ENCODE measurements at places on chromosomes 11 and 22. TPM values are rescaled to one million over a fixed set of nuclear protein-coding genes. Genes with fewer than 3 reads are reported as not detected.
A peak's percentile ranks its signal among the peaks of the same experiment; 100 is the strongest.

DNA sequence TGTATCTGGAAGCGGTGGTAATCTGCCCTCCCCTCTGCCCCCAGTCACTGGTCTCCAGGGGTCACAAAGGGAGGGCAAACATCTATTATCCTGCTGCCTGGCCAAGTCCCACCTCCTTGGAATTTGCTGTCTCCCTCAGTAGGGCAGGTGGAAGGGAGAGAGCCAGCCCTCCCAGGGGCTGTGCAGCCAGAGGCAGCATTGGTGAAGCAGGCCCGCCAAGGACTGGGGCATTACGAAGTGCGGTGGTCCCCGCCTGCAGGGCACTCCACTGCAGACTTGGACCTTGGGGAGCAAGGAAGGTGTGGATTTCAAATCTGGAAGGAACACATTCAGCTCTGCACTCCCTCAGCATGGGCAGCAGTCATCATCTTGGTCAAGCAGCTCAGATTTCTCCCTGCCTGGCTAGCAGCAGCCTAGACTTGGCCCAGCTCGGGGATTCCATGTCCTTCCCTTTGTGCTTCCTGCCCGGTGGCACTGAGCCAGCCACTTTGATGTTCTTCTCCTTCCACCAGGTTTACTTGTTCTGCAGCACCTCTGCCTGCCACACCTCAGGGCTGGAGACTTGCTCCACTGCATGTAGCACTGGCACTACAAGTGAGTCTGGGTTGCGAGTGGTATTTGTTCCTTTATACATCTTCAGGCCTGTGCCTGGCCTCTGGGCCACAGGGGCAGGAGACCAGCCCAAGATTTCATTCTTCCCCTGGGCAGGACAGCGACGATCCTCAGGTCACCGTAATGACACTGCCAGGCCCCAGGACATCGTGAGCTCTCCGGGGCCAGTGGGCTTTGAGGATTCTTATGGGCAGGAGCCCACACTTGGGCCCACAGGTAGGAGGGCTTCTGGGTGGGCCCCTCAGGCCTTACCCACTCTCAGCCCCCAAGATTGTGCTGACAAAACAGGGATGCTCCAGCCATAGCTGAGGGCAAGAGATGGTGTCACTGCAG lies 7.4 kb downstream of the ZP1 start:
- H3K4me3 ChIP-seq: no peak overlapping the region
- H3K27ac ChIP-seq: no peak overlapping the region
- DNase-seq: no peak
- H3K4me1 ChIP-seq: no peaks in the 10 kb centered on the region

- H3K27ac ChIP-seq: peak overlapping the region; percentile 99
- no peaks in the 10 kb centered on the region for H3K27me3 ChIP-seq
- H3K4me1 ChIP-seq: peaks cover 9% of the 10 kb centered on the region
- H3K4me3 ChIP-seq: peak overlapping the region; percentile 54
- peaks cover 53% of the 10 kb centered on the region for H3K36me3 ChIP-seq
Measured at GRCh38 chr22:42635531-42635930, 4.9 kb downstream of the ATP5MGL start.

DNA sequence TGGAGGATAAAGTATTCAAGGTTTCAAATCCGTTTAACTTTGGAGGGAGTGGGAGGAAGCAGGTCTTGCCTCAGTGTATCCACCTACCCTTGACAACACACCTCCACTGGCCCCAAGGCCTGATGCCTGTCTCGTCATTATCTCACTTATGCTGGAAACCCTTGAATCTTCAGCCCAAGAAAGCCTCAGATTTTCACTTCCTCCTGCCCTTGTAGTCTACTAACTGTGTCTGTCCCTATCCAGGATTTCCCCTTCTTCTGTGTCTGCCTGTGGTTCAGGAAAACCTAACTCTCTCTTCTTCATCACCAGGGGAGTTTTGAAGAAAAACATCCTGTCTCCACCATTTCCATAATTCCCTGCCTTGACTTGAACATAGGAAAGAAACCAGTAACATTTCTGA lies 56.1 kb downstream of the SYT9 start:
- H3K36me3 ChIP-seq: no peaks in the 10 kb centered on the region
- no peaks in the 10 kb centered on the region for H3K4me1 ChIP-seq
- no peak for DNase-seq
- H3K27ac ChIP-seq: no peak overlapping the region
- peaks cover 17% of the 10 kb centered on the region for H3K27me3 ChIP-seq

GRCh38 chr11:62122076-62122475 lies 1.7 kb upstream of the INCENP start:
- H3K27ac ChIP-seq: no peak overlapping the region
- no peak overlapping the region for H3K4me3 ChIP-seq
- H3K36me3 ChIP-seq: peaks cover 6% of the 10 kb centered on the region
- no peaks in the 10 kb centered on the region for H3K27me3 ChIP-seq
- DNase-seq: no peak

- H3K4me3 ChIP-seq: peak overlapping the region; percentile 91
- H3K27me3 ChIP-seq: no peaks in the 10 kb centered on the region
- H3K36me3 ChIP-seq: peaks cover 52% of the 10 kb centered on the region
- peak overlapping the region; percentile 80 for H3K27ac ChIP-seq
Measured at GRCh38 chr22:18078329-18079041, 695 bp downstream of the PEX26 start.

GRCh38 chr11:76330651-76331050 lies 50.3 kb downstream of the THAP12 start:
- no peak for DNase-seq
- H3K27ac ChIP-seq: no peak overlapping the region
- no peak overlapping the region for H3K4me3 ChIP-seq
- H3K27me3 ChIP-seq: no peaks in the 10 kb centered on the region

GRCh38 chr22:43520632-43521039 lies 108.8 kb downstream of the MPPED1 start:
- no peaks in the 10 kb centered on the region for H3K4me1 ChIP-seq
- H3K27ac ChIP-seq: no peak overlapping the region
- DNase-seq: no peak

DNA sequence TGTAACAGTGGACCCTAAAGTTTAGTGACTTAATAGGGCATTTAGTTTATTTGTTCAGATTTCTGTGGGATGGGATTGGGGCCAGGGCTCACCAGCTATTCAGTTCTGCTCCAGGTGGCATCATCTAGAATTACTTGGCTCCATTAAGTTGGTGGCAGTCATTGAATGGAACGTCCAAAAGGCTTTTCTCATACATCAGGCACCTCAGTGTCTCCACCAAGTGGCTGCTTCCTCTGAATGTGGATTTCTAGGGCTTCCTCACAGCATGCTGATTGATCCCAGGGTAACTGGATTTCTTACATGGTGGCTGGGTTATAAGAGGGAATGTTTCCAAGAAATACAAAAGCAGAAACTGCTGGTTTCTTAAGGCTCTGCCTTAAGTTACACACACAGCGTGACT lies 34.7 kb downstream of the USP47 start:
- H3K4me1 ChIP-seq: peaks cover 31% of the 10 kb centered on the region
- DNase-seq: peak; percentile 18
- no peak overlapping the region for H3K27ac ChIP-seq
- H3K27me3 ChIP-seq: no peaks in the 10 kb centered on the region
- peaks cover 9% of the 10 kb centered on the region for H3K36me3 ChIP-seq

DNA sequence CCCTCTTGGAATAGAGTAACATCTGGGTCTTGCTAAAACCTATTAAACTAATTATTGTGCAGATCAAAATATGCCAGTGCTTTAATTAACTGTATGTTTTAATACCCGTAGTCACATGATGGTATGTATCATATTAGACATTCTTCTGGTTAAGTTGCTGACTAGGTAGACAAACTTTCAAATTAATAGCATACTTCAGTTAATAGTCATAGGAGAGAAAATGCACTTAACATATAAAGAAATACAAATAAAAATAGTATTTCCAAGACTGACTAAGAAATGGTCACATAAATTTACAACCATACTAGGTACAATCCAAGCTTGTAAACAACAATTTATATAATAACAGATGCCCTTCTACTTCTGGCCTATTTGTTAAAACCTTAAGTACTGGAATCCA lies 7.6 kb upstream of the EXPH5 start:
- peaks cover 6% of the 10 kb centered on the region for H3K4me1 ChIP-seq
- H3K4me3 ChIP-seq: no peak overlapping the region
- H3K27ac ChIP-seq: no peak overlapping the region

DNA sequence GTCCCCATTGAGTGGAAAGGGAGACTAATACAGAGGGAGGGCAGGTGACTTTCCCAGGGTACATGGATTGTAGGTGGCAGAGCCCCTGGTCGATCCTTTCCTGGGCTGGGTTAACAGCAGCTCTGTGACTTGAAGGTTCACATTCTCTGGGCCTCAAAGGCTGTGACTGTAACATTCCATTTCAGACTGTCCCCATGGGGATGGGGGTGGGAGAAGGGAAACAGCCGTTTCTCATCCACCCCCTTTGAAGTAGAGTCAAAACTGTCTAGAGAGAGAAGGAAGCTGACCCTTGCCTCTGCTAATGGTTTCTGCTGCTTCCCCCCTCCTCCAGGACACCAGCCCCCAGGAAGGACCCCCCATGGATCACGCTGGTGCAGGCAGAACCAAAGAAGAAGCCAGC lies 19.2 kb downstream of the MICALL1 start:
- H3K27ac ChIP-seq: no peak overlapping the region
- no peaks in the 10 kb centered on the region for H3K27me3 ChIP-seq
- H3K4me1 ChIP-seq: peaks cover 6% of the 10 kb centered on the region
- peaks cover 79% of the 10 kb centered on the region for H3K36me3 ChIP-seq
- H3K4me3 ChIP-seq: no peak overlapping the region
- no peak for DNase-seq

DNA sequence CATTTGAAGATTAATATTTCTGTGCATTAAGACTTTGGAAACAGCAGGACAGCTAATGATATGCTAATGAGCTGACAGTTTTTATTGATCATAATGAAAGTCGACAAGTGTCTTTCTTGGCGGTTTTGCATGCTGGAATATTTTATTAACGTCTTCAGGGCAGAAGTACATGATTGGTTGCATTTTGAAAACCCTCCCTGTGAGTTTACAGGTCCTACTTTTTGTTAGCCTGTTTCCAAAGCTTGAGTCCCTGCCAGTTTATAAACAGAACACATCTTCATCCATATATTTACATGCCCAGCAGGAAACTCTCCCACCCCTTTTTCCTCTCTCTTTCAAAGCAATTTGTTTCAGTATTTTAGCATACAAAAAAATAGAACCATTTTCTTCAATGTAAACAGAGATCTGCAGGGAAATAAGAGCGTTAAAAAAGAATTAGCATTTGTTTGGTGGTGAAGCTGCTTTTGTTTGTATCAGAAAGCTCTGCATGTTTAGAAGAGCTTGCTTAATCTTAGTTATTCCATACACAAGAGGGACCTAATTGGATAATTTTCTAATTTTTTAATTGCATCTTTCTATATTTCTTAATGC lies 243.6 kb downstream of the NELL1 start:
- no peaks in the 10 kb centered on the region for H3K36me3 ChIP-seq
- no peak overlapping the region for H3K27ac ChIP-seq
- H3K4me3 ChIP-seq: no peak overlapping the region
- no peaks in the 10 kb centered on the region for H3K4me1 ChIP-seq

APOL6 gene
- total RNA-seq: 7.2 TPM

MS4A1 gene
- total RNA-seq: not detected

COMMD9 gene
- total RNA-seq: 39.8 TPM

PNPLA5 gene
- not detected for total RNA-seq

OR8J3 gene
- not detected for total RNA-seq

All from MCF 10A (cell line).